ENCODE measurements at places on chromosomes 11 and 22.

DNA sequence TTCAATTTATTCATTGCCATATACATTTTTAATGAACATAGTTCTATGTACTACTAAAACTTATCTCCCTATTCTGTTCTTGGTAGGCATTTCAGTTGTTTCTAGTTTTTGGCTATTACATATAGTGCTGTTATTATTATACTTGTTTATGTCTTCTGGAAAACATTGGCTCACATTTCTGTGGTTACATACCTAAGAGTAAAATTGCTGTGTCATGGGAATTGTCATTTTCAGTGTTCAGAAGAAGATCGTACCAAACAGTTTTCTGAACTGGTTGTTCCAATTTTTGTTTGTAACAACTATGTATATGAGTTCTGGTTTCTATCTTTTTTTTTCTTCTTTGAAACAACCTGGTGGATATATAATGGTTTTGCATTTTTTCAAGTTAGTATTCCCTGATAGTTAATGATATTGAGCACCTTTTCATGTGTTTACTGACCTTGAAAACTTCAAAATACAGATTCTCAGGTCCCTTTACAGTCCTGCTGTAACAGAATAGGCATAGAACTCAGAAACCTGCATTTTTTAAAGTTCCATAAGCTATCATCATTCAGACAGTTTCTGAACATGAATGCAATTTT lies 230.7 kb downstream of the JRKL start:
- no peak for DNase-seq

DNA sequence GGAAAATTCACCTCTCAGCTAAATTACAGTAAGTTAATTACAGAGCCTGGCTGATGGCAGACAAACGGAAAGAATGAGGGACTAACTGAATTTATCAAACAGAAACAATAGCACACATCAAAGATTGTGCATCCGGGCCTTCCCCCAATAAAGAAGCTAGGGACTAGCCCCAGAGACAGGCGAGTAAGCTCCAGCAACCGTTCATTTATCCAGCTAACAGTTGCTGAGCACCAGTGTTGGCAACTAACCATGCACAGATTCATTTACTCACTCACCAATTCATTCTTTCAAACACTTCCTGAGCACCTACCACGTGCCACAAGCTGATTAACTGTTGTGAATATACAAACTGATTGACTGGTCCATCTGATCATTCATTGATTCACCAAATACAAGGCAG lies 51.2 kb downstream of the SMCO4 start:
- DNase-seq: no peak

DNA sequence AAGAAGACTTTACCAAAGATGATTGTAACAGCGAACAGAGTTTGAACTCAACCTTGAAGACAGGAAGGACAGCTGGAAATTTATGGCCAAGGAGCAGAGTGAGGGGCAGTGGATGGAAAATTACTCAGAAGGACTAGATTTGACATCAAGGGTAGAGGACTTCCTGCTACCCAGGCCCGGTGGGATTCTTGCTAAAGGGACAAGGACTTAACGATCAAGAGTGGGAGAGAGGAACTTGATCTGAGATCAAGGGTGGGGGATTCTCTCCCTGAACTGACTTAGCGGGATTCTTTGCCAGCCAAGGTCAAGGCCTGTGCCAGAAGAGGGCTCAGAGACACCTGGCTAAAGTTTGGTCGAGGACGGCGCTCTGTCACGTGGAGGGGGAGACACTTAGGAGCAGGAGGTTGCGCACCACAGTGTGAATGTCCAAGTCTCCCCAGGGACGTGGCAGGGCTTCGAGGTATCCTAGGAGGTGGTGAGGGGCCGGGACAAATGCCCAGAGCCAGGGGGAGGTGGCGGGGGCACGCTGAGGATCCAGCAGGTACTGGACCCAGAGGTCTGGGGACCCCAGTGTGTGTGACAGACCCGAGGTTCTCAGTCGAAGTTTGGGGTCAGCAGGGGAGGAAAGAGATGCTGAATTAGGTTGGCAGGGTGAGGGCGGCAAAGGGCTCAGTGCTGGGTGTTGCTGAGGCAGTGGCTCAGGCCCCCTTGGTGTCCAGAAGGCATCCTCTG lies 46.1 kb upstream of the SHISAL1 start:
- DNase-seq: no peak

GRCh38 chr22:30855677-30856518 lies 112.7 kb downstream of the MORC2 start:
- DNase-seq: no peak
